MCF 10A (cell line): ENCODE measurements at places on chromosomes 2 and 18. TPM values are rescaled to one million over a fixed set of nuclear protein-coding genes. Genes with fewer than 3 reads are reported as not detected.

- no peak for DNase-seq
- no peaks in the 10 kb centered on the region for H3K27me3 ChIP-seq
- no peaks in the 10 kb centered on the region for H3K36me3 ChIP-seq
- H3K4me3 ChIP-seq, result no peak overlapping the region
Observed at GRCh38 chr2:30661173-30662107, 145.8 kb downstream of the CAPN13 start.

Gene CD226
- 2.6 and 3.4 TPM in 2 replicates for total RNA-seq

- H3K27ac ChIP-seq, result no peak overlapping the region
- H3K36me3 ChIP-seq, result peaks cover 34% of the 10 kb centered on the region
- H3K4me1 ChIP-seq, result no peaks in the 10 kb centered on the region
- H3K4me3 ChIP-seq, result no peak overlapping the region
Observed at GRCh38 chr2:232219496-232219870, 159.1 kb upstream of the ALPP start.

Gene NDC80
- total RNA-seq, result 20.4 and 29.6 TPM in 2 replicates

DNA sequence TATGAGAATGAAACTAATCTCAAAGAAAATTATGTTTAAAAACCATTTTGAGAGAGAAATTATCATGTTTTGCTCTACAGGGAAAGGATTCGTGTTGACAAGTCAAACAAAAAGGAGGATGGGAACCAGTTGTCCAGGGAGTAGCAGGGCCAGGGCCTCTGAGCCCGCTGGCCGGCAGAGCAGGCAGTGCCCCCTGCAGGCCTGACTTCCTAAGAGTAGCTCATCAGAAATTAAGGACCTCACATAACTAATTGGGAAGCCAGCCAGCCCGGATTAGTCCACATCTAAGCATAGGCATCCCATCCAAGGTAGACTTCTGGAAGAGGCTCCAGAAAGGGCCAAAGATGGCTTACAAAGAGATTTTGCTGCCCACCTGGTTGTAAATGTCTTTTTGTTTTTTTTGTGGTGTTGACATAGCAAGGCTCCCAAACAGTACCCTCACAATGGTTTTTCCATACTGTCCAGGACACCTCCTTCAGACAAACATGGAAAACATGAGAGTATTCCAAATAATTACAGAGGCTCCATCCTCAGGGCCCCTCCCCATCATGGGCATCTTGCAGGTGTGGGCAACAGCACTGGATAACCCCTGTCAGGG, 241.2 kb upstream of the TANK start:
- H3K4me3 ChIP-seq, result no peak overlapping the region
- H3K27ac ChIP-seq, result no peak overlapping the region
- H3K27me3 ChIP-seq, result no peaks in the 10 kb centered on the region
- H3K36me3 ChIP-seq, result no peaks in the 10 kb centered on the region

Gene SGPP2
- total RNA-seq, result 33.3 and 47.4 TPM in 2 replicates

DNA sequence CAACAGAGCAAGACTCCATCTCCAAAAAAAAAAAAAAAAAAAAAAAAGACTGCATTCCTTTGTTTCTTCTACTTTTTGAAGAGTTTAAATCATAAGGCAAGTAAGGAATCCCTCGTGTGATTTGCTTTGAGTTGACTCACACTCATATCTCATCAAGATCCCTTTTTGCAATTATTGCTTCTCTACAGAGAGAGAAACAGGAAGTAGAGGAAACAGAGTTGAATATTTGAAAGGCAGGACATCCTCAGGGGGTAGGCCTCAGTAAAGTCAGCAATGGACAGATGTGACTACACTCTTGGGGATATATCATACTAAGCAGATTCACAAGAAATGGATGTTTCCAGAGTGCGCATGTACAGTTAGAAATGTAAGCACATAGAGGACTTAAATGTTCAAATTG, 11.2 kb upstream of the EFR3B start:
- no peak overlapping the region for H3K4me3 ChIP-seq
- no peak for DNase-seq
- no peaks in the 10 kb centered on the region for H3K36me3 ChIP-seq
- H3K27ac ChIP-seq, result no peak overlapping the region
- H3K27me3 ChIP-seq, result peaks cover 41% of the 10 kb centered on the region

Gene CTAGE1
- total RNA-seq, result not detected in 2 replicates

Gene CFAP210
- not detected in 2 replicates for total RNA-seq

Gene DCAF17
- total RNA-seq, result 20.8 and 21.3 TPM in 2 replicates
